IPS-NIHi11 (cell line): ENCODE measurements at places on chromosomes 5 and 9.

GRCh38 chr9:6014670-6015270 lies 654 bp downstream of the RANBP6 start:
- no peak for DNase-seq

DNA sequence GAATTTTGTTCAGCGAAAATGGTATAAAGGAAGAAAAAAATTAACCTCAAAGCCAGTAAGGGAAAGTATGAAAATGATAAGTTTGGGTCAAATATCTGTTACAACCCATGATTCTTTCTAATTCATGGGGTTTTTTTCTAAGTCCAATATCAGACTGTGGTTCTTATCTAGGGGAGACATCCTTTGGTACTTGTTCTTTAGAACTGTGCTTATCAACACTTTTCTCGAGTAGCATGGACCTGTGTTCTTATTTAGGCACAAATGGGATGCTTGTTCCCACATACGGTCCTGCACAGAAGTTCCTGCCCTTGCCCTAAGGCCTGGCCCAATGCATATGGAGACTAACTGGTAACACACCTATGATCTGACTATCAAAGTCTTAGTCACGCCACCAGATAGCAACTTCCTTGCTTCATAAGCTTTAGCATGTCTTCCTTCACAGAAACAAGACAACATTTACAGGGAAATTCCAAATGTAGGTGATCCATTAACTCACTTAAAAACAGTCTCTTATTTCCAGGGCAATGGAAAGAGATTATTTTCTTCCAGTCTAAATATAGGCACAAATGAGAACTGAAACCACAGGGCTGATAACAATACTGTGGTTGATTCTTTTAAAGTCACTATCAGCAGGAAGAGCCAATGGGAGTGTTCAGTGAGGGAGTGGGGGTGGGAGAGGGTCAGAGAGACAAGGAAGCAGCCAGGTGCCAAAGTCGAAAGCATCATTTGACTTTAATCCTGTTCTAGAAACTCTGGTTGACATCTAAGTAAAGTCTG lies 268.8 kb upstream of the ANKRD55 start:
- DNase-seq, result no peak

DNA sequence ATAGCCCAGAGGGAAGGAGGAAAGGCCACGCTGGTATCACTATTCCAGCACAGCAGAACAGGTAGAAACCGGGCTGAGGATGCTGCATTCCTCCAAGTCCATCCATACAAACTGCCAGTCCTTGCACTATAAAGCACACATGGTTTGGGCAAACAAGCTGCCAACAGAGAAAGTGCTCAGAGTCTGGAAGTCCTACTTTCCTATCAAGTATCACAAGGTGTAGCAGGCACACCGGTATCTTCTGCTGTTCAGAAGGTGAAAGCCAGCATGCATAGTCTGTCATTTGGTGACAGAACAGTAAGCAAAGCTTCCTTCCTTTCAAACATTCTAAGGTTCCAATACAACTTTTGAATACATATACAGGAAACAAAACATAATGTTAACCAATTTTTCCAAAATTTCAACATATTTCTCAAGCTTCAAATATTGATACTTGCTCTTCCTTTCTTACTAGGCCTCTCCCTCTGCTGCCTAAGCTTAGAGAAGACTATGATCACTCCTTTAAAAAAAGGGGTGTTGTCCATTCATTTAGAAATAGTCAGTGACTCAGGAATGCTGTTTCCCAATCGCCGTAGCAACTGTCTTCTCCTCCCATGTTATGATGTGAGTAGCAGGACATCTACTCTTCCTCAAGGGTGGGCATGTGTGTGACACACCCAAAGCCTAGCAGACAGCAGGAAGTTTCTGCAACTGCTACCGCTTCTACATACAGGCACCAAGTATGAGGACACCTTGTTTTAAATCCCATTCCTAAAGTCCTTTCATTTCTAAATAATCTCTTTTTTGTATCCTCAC lies 14.7 kb downstream of the DIAPH1 start:
- peak; percentile 19 for DNase-seq

DNA sequence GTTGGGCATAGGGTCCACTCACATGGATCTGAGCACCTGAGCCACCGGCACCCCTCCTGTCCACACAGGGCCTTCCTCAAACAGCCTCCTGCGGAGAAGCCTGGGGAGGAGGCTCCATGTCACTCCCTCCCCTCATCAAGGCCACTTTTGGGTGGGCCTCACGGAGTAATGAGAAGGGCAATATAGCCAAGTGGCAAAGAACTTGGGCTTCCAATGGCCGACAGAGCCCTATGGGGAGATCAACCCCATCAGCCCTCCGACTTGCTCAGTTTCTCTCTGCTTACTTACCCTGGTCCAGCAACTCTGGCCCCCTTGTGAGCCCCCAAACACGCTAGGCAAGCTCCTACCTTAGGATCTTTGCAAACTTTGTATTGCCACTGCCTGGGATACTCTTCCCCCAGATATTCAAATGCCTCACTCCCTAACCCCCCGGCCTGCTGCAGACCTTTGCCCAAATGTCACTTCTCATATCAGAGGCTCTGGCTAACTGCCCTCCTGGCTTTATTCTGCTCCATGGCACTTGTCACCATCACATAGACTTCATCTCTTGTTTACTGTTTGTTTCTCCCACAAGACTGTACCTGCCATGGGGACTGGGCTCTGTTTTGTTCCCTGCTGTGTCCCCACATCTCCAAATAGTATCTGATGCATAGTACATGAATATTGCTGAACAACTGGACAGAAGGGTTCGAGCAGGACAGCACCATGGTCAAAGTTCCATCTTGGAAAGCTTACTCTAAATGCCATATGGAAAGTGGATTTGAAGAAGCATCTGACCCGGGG lies 220.8 kb downstream of the FSTL4 start:
- no peak for DNase-seq

- DNase-seq, result no peak
Measured at GRCh38 chr5:160773646-160774410, 78.2 kb downstream of the ATP10B start.

GRCh38 chr5:123992641-123993040 lies 480.7 kb downstream of the CSNK1G3 start:
- DNase-seq, result no peak

GRCh38 chr9:70569070-70569772 lies 154.8 kb upstream of the KLF9 start:
- no peak for DNase-seq

DNA sequence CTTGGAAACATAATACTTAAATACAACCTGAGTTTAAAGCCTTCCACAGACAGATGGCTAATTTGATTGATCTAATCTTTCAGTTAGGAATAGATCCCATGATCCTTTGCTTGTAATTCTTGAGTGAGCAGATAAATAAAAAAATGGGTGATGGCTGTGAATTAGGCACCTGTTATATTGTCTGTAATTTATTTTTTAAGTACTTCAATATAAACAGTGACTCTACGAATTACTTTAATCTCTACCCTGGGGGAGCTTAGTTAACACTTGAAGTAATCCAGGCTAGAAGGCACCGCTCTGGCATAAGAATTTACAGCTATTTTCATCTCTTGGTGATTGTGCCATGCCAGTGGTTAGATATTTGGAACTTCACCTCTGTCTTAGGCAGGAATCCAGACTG lies 9.0 kb downstream of the EGFLAM start:
- no peak for DNase-seq

GRCh38 chr5:179113945-179114641 lies 53.9 kb downstream of the ZNF354C start:
- peak; percentile 2 for DNase-seq

- DNase-seq, result no peak
Measured at GRCh38 chr9:114756920-114757319, 48.9 kb downstream of the TNFSF15 start.

- no peak for DNase-seq
Measured at GRCh38 chr5:85337435-85337834, 952.8 kb upstream of the EDIL3 start.

GRCh38 chr5:140603734-140604133 lies 29.2 kb downstream of the CD14 start:
- no peak for DNase-seq

DNA sequence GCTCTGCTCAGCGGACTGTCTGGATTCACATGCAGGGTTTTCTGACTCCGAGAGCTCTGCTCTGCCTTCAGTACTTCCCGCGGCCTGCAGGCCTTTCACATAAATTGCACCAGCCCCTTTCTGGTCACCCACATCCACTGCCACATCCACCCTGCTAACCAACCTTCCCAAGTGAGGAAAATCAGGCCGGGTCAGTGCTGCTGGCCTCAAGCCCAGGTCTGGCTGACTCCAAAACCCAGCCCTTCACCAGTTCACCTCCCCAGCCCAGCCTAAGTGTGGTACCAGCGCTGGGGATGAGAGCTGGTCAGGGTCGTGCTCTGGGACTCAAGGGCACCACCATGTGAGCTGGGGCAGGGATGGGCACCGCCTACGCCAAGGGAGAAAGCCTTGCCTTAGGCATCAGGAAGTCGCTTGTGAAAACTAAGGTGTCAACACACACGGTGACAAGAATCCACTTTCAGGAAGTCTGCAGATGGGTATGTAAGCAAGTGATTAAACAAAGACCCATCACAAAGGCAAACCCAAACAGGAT lies 12.3 kb downstream of the LMAN2 start:
- no peak for DNase-seq

- no peak for DNase-seq
Measured at GRCh38 chr5:96963267-96963666, 27.4 kb downstream of the LNPEP start.

DNA sequence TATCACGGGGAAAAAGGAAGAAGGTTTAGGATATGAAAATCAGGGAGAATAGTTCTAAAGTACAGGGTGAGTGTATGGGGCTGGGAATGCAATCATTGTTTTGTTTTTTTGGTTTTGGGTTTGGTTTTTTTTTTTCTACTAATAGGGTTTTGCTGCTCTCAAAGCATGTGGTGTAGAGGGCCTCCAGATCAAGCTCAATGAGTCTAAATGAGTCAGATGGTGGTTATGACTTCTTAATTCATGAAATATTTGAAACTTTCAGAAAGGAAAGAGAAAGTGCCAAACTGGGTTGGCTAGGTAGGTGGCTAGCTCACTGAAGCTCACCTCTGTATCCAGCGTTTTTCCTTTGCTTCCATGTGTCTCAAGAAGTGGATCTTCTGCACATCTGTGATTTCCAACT lies 10.7 kb downstream of the OR1L8 start:
- DNase-seq, result no peak

DNA sequence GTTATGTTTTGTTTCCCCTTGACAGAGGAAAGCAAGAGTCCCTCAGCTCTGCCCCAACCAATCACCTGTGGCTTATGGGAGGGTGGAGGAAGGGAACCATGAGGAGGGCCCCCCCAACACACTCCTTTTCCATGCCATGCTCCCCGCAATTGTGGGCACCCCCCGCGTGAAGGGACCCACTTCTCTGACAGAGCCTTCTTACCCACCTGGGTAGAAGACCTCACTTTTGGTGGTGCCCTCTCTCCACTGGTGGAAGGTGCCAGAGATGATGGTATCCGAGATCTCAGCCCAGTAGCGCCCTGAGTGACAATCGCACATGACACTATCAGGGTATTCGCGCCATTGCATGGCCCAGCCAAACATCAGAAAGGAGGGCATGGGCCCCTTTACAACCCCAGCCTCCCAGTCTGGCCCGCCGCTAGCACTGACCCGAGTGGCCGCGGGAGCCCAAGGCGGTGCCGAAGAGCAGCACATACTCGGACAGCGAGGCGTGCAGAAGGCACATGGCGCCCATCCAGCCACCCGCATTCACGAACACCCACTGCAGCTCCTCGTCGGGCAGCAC lies 714 bp downstream of the SIGMAR1 start:
- no peak for DNase-seq

- no peak for DNase-seq
Measured at GRCh38 chr5:28305891-28306290, 1267.5 kb upstream of the CDH9 start.

- DNase-seq, result no peak
Measured at GRCh38 chr9:133762488-133763271, 24.5 kb upstream of the SARDH start.

- DNase-seq, result no peak
Measured at GRCh38 chr9:16057541-16057940, 504.7 kb downstream of the CCDC171 start.

DNA sequence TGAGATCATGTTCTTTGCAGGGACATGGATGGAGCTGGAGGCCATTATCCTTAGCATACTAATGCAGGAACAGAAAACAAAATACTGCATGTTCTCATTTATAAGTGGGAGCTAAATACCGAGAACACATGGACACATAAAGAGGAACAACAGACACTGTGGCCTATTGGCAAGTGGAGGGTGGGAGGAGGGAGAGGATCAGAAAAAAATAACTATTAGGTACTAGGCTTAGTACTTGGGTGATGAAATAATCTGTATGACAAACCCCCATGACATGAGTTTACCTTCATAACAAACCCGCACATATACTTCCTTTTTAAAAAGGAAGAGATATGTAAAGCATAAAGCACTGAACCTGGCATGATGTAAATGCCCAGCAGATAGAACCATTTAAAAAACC lies 99.0 kb downstream of the MEGF10 start:
- no peak for DNase-seq

DNA sequence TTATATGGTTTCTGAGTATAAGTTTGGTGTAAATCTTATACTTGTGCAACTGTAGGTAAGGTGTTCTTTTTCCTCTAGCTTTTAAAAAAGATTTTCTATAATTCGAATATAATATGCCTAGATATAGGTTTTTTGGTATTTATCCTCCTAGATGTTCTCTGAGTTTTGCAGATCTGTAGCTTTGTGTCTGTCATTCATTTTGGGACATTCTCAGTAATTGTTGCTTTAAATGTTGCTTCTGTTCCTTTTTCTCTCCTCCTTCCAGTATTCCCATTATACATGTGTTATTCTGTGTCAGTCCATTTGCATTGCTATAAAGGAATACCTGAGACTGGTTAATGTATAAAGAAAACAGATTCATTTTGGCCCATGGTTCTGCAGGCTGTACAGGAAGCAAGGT lies 33.7 kb downstream of the LURAP1L start:
- DNase-seq, result no peak

DNA sequence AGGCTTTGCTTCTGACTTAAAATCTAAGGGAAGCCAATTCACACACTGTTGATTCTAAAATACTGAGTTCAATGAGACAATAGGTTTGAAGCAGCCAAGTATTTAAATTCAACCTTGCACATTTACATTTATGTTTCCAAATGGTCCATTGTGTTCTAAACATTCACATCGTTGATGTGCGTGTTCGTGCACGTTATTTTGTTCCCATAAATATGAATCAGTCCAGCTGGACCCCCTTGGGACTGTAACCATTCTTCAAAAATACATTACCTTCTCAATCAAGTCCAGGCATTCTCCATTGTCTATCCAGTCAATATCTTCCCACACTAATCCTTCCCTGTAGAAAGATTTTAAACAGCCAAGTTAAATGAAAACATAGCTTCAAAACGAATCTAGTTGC lies 146.4 kb upstream of the RETREG1 start:
- DNase-seq, result no peak

DNA sequence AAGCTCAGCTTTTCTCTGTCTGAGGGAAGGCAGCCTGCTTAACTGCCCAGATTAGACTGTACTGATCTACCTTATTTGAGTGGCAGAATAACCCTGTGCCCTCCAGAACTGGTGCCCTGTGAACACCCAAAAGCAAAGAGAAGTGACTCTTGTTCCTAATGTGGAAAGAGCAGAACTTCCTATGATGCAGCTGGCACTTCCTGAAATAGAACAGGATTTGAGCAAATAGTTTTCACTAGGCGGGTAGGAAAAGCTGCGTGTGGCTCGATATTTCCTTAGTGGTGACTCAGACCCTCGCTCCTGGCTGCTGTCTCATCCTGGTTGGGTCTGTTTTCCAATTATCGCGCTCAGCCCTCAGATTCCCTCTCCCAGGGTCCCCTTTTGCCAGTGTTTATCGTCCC lies 89.9 kb downstream of the SH3TC2 start:
- no peak for DNase-seq
